ENCODE measurements at places on chromosomes 11 and 22.
A peak's percentile ranks its signal among the peaks of the same experiment; 100 is the strongest.

GRCh38 chr11:114586797-114587196, 8.8 kb downstream of the NXPE4 start:
- no peak for DNase-seq

DNA sequence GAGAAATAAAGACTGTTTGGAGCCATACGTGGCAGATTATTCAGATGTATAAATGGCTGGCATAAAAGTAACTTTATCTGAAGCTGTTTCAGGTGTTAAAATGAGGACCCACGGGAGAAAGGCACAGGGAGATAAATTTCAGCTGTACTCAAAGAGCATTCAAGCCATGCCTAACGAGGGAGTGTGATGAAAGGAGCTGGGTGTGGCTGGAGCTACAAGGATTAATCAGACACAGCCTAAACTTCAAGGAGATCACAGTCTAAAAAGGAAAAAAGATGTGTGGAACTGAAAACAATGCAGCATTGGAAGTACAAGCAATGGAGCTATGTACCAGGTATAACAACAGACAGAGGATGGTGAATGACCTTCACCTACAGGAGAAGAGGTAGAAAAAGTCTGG, 120.8 kb upstream of the APOA1 start:
- DNase-seq, result no peak

DNA sequence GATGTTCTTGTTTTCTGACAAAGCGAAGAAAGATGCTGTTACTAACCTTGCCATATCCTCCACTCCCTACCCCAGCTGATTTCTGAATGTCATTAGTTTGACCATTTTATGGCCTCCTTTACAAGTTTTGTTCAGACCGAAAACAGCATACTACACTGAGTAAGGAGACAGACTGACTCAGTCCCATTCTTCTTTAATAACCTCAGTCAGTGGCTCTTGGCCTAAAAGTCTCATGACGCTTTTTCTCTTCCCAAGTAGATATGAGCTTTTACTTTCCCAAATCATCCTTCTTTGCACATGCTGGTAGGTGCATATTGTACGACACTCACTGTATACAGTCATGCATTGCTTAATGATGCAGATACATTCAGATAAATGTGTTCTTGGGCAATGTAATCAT, 8.0 kb upstream of the FIBIN start:
- DNase-seq, result no peak

- DNase-seq, result no peak
These were observed 129.1 kb upstream of the ARHGAP42 start for GRCh38 chr11:100557830-100558611.

DNA sequence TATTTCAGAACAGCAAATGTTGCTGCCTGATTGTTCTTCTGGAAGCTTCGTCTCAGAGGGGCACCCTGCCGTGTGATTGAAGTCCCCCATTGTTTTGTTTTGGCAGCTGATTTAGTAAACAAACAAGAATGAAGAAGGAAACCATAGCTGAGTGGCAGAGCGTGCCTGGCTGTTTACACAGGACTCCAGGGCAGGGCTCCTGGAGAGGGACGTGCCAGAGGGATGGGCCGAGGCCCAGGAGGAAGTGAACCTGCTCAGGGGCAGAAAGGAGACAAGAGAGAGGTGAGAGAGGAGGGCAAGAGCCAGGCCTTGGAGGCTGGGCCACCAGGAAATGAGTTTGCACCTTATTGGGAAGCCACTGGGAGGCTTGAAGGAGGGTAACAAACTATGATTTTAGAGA, 85.5 kb upstream of the B3GAT1 start:
- DNase-seq, result no peak

DNA sequence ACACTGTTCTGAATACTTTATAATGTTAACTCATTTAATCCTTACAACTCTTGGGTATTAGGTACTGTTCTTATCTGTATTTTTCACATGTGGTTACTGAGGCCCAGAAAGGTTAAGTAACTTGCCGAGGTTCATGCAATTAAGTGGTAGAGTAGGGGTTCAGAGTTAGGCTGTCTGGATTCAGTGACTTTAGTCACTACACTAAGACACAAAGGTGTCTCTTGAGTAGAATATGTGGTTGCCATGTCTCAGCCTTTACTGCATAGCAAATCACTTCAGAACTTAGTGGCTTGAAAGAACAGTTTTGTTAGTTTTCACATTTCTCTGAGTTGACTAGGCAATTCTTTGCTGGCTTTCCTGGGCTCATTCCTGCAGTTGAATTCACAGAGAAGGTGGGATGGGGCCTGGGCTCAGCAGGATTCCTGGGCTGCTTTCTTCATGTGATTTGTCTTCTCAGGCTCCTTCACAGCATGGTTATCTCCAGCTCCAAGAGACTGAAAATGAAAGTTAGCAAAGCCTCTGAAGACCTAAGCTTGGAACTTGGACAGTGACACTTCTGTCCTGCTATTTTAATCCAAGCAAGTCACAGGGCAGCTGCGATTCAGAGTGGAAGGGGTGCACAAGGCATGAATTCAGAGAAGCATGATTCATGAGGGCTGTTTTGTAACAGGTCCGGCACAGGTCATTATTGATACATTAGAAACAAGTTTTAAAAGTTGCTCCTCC, 68.3 kb downstream of the SPECC1L start:
- no peak for DNase-seq

DNA sequence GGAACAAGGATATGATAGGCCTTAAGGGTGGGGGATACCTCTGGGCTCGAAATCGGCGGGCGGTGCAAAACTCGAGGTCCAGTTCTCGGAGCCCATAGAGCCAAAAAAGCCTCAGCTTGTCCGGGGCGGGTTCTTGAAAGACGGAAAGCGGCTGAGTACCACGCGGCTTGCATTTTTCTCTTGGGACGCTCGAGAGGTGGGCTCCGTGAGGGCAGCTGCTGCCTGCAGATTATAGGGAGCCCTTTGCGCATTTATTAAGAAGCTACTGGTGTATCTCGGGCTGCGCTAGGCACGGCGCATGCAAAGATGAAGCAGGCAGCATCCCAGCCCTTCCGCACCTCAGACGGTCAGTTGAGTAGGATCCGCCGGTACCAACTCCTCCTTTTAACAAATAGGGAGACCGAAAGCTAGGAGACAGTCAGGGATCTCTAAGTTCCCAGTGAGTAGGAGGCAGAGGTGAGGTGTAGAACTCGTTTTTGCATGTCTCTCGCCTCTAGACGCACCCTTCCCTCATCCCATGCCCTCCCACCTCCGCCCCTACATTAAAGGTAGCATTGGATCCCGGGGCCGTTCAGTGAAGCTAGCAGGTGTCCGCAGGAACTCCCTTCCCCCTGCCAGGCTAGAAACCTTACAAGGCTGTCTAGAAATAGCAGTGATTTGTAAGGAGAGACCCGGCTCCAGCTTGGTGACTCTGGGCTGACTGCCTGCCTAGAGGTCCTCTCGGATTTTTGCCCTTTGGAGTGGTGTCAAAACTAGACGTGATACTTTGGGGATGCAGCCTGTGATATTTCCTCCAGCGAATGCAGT, 768 bp downstream of the LDHA start:
- DNase-seq, result peak; percentile 28

GRCh38 chr11:107203656-107204055, 185.4 kb upstream of the GUCY1A2 start:
- no peak for DNase-seq

DNA sequence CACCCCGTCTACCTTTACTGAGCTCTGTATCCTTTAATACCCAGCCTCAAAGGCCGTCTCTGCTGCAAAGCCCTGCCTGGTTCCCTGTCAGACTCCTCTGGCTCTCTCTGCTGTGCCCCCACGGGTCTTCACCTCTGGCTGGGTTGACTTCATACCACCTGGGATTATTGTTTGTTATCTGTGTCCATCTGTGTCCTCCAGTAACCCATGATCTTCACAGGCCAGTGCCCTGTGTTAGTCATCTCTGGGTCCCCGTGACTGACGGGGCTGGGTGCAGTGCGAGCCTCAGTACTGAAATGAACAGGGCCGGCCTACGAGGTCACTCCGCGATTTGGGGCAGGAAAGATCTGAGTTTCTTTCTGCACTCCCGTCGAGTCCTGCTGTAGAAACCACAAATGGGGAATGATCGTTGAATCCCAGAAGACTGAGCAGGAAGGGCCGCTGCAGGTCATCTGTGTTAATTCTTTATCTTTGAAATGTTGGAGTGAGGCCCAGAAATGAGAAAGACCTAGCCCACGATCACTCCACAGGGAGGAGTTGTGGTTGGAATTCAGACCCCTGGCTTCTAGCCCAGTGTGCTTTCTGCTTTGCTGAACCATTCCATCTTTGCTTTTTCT, 12.3 kb upstream of the TUB start:
- no peak for DNase-seq
